ENCODE measurements at places on chromosomes 16 and 17. TPM values are rescaled to one million over a fixed set of nuclear protein-coding genes. Genes with fewer than 3 reads are reported as not detected.

GRCh38 chr17:58615768-58616659, 75.8 kb downstream of the TEX14 start:
- no peaks in the 10 kb centered on the region for H3K27me3 ChIP-seq
- H3K27ac ChIP-seq: no peak overlapping the region
- no peak for DNase-seq
- H3K4me3 ChIP-seq: no peak overlapping the region
- H3K36me3 ChIP-seq: no peaks in the 10 kb centered on the region

- no peaks in the 10 kb centered on the region for H3K27me3 ChIP-seq
- no peak overlapping the region for H3K4me3 ChIP-seq
- no peaks in the 10 kb centered on the region for H3K4me1 ChIP-seq
- no peak overlapping the region for H3K27ac ChIP-seq
- H3K36me3 ChIP-seq: no peaks in the 10 kb centered on the region
- no peak for DNase-seq
Observed at GRCh38 chr17:5931616-5932015, 138.6 kb upstream of the WSCD1 start.

DNA sequence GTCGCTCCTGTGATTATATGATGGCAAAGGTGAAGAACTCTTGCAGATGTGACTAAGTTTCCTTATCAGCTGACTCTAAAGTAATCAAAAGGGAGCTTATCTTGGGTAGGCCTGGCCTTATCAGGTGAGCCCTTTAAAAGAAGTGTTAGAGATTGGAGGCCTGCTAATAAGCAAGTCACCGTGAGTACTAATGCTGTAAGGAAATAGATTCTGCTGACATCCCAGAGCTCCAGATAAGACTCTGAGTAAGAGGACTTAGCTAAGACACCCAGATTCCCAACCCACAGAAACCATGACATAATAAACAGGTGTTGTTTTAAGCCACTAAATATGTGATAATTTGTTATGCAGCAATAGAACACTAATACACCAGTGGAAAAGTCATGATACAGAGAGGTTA, 99.9 kb upstream of the FAM20A start:
- H3K27ac ChIP-seq: no peak overlapping the region
- DNase-seq: no peak
- H3K27me3 ChIP-seq: no peaks in the 10 kb centered on the region

Gene PPP1R1B
- 1.5 TPM for total RNA-seq

Gene SARM1
- total RNA-seq: 0.78 TPM

Gene ACAP1
- total RNA-seq: 2.5 TPM

DNA sequence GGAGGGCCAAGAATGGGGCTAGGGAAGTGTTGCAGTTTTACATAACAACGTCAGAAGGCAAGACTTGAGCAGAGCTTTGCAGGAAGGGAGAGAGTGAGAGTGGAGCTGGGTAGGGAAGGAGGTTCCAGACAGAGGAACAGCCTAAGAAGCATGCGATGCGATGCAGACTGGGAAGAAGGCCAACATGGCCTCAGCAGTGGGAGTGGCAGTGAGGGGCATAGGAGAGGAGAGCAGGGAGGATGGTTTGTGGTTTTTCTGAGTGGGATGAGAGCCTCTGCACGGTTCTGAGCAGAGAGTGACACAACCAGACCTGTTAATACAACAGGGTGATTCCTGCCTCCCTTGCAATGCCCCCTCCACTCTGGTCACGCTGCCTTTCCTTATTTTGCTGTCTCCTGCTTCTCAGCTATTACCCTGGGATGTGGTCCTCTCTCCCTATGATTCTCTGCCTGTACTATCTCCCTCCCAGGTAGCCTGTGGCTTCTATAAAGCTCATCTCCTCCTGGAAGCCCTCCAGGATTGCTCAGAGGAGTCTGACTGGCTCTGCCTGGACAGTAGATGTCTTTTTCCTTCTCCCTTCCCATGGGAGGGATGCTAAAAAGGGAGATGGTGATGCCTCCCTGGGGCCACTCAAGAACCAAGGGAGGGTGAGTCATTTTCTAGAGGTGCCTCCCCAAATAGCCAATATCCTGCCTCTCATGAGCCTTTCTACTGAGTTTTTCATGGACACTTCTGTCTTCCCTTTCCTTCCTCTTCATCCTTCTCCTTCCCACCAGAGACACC, 38.7 kb upstream of the NGFR start:
- no peak overlapping the region for H3K4me3 ChIP-seq
- no peak for DNase-seq
- no peak overlapping the region for H3K27ac ChIP-seq

Gene MYH10
- 2.5 TPM for total RNA-seq

DNA sequence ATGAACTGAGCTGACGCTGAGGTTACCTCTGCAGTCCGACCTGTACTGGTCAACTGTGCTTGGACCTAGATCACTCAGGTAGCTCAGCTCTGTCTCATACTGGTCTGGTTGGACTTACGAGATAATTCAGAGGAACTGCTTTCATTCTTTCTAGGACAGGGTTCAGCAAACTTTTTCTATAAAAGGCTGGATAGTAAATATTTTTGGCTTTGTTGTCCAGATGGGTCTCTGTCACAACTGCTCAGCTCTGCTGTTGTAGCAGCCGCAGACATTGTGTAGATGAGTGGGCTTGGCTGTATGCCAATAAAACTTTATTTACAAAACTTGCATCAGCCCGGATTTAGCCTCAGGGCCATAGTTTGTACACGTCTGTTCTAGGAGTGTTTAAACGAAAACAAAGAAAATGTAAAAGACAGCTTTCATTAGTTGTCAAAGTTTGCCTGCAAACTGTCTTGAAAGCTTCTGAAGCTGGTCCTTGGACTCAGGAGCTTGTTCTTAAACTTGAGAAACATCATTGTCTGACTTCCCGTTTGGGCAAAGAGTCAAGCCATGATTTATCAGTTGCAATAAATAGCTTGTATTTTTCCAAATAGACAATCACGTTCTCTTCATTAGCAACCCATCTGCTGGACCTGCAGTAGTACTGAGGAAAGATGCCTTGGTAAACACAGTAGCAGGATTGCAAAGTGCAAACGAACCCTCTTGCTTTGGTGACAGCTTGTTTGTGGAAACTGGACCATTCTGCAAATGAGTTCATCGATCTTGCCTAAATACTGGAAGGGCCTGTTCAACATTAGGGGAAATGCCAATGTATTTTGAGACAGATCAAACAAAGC, 253.4 kb downstream of the SNX29 start:
- H3K27me3 ChIP-seq: no peaks in the 10 kb centered on the region
- no peak overlapping the region for H3K27ac ChIP-seq
- H3K4me3 ChIP-seq: no peak overlapping the region

DNA sequence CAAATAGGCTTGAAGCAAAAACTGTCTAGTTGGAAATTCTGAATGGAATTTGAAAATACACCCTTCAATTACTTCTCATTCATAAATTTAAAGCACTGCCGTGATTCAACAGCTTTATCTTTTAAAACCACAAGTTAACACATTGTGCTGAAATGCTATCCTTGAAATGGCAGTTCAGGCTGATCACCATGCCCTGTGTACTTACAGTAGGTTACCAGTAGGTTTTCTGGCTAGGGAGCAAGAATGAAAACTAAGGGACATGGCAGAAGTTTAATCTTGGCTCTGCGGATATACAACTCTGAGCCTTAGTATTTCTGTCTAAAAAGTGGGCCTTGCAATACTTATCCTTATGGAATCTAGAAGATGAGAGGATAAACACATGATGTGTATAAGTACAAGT, 28.0 kb downstream of the NXPH3 start:
- no peaks in the 10 kb centered on the region for H3K27me3 ChIP-seq
- peaks cover 14% of the 10 kb centered on the region for H3K4me1 ChIP-seq
- DNase-seq: no peak

DNA sequence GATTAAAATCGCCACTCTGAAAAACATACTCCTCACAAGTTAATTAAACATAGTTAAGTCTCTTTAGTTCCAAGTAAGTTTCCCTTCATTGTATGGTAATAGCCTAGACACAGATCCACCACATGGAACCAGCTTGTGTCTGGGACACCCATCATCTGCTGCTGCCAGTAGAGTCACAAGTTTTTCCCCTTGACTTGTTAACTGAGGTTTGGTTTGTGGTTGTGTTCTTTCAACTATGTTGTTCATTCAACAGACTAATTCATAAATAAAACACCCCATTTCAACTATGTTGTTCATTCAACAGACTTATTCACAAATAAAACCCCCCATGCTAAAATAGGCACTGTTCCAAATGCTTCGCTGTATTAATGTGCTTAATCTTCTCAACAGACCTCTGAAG, 24.4 kb downstream of the YWHAE start:
- H3K4me3 ChIP-seq: peak overlapping the region; percentile 17
- H3K27ac ChIP-seq: peak overlapping the region; percentile 64
- H3K36me3 ChIP-seq: no peaks in the 10 kb centered on the region
- DNase-seq: no peak

Gene HOXB1
- total RNA-seq: not detected

DNA sequence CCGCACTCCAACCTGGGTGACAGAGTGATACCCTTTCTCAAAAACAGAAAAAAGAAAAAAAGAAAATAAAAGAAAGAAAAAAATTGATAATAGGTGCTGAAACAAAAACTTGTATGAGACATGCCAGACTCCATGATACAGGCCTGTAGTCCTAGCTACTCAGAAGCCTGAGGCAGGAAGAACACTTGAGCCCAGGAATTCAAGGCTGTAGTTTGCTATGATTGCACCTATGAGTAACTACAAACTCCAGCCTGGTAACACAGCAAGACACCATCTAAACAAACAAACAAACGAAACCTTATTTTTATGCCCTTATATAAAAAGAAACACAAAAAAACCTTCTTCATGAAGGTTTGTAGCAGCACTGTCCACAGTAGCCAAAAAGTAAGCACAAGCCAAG, 5.0 kb upstream of the CMTM4 start:
- H3K4me3 ChIP-seq: no peak overlapping the region
- no peaks in the 10 kb centered on the region for H3K27me3 ChIP-seq
- DNase-seq: no peak
- H3K4me1 ChIP-seq: peaks cover 5% of the 10 kb centered on the region

Gene PRSS33
- total RNA-seq: not detected

Gene OMG
- not detected for total RNA-seq

Gene SMG1
- 175 TPM for total RNA-seq

GRCh38 chr16:15658149-15658548, 8.1 kb downstream of the NDE1 start:
- no peaks in the 10 kb centered on the region for H3K4me1 ChIP-seq
- no peak for DNase-seq
- no peaks in the 10 kb centered on the region for H3K36me3 ChIP-seq

Gene EXOC3L1
- total RNA-seq: 0.20 TPM

- no peak for DNase-seq
- H3K4me1 ChIP-seq: no peaks in the 10 kb centered on the region
- H3K36me3 ChIP-seq: no peaks in the 10 kb centered on the region
- no peaks in the 10 kb centered on the region for H3K27me3 ChIP-seq
- no peak overlapping the region for H3K27ac ChIP-seq
Observed at GRCh38 chr17:72665852-72666851, 426.3 kb downstream of the SLC39A11 start.

- no peak overlapping the region for H3K4me3 ChIP-seq
- H3K36me3 ChIP-seq: no peaks in the 10 kb centered on the region
- H3K27me3 ChIP-seq: no peaks in the 10 kb centered on the region
- DNase-seq: no peak
- peak overlapping the region; percentile 100 for H3K27ac ChIP-seq
Observed at GRCh38 chr16:83955218-83956130, 2.4 kb downstream of the OSGIN1 start.

Gene CSH2
- total RNA-seq: not detected

DNA sequence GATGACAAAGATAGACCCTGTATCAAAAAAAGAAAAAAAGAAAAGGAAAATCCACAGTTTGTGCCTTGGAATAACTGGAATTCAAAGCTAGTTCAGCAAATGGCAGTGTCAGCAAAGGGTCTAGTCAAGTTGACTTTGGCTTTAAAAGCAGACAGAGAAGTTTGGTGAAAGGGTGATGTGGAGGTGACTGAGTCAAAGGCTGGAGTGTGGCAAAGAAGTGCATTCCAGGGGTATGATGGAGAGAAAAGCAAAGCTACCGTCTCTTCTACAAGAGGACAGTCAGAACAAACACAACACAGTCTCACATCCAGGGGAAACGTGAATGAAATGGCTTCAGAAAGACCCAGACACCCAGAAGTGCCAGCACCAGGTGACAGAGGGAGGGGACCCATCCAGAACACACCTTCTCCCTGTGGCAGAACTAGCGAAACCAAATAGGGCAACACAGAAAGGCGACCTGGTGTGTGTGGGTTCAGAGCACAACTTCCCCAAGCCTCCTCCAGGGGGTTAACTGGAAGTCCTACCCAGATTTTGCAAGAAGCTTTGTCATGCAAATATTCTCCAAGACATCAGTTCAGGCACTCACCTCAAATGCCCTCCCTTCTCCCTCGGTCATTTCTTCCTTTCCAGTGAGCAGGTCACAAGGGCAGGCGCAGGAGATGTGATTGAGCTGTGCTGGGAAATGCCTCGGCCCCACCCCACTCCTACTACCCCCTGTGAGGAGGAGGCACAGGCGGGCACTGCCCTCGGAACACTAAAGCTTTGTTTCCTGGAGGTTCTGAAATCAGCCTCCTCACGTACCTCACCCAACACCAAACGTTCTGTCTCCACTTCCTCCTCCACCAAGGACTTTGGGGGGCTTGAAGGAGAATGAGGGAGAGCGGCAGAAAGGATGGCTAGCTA, 481.9 kb downstream of the SOX9 start:
- H3K27me3 ChIP-seq: no peaks in the 10 kb centered on the region
- no peak for DNase-seq
- H3K4me3 ChIP-seq: no peak overlapping the region
- no peaks in the 10 kb centered on the region for H3K4me1 ChIP-seq

DNA sequence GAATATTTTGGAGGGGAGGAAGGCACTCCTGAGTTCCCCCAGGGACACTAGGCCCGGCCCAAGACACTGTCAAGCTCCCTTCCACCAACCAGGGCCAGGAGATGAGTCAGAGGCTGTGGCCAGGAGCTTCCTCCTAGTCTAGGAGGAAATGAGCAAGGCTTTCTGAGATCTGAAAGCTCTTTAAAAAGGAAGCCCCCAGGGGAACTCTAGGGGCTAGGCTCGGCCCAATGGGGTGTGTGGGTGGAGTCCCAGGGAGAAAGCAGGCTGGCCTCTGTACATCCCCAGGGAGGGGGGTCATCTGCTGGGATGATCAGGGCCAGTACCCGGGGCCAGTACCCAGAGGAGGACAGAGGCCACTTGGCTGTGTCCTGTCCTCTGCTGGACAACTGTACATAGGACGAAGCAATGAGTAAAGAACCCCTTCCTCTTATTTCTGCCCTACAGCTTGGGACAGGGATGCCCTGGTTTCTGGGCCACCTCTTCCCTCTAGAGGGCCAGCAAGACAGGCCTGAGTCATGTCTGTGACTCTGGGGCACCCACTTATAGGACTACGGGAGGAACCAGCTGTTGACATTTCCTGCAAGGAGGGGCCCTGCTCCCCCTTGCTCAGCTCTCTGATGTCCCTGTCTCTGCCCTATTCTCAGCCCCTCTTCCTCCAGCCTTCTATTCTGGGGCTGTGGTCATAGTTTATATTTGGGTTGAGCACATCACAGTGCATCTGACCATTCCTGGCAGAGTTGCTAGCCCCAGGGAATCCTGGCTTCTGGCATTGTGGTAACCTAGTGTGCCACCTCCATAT, 2.7 kb downstream of the FHOD1 start:
- DNase-seq: peak; percentile 86
- H3K27ac ChIP-seq: peak overlapping the region; percentile 99
- H3K36me3 ChIP-seq: peaks cover 2% of the 10 kb centered on the region
- no peaks in the 10 kb centered on the region for H3K27me3 ChIP-seq
- H3K4me3 ChIP-seq: no peak overlapping the region

Gene CCL13
- total RNA-seq: not detected

- H3K27ac ChIP-seq: no peak overlapping the region
- H3K27me3 ChIP-seq: peaks cover 14% of the 10 kb centered on the region
- H3K36me3 ChIP-seq: no peaks in the 10 kb centered on the region
- peak overlapping the region; percentile 74 for H3K4me3 ChIP-seq
- no peak for DNase-seq
Observed at GRCh38 chr17:5500247-5500588, 13.9 kb downstream of the MIS12 start.

- no peak for DNase-seq
- no peaks in the 10 kb centered on the region for H3K36me3 ChIP-seq
- no peak overlapping the region for H3K4me3 ChIP-seq
- no peaks in the 10 kb centered on the region for H3K27me3 ChIP-seq
Observed at GRCh38 chr17:11318207-11318606, 77.2 kb downstream of the SHISA6 start.
